ENCODE measurements at places on chromosomes 2 and 18.

DNA sequence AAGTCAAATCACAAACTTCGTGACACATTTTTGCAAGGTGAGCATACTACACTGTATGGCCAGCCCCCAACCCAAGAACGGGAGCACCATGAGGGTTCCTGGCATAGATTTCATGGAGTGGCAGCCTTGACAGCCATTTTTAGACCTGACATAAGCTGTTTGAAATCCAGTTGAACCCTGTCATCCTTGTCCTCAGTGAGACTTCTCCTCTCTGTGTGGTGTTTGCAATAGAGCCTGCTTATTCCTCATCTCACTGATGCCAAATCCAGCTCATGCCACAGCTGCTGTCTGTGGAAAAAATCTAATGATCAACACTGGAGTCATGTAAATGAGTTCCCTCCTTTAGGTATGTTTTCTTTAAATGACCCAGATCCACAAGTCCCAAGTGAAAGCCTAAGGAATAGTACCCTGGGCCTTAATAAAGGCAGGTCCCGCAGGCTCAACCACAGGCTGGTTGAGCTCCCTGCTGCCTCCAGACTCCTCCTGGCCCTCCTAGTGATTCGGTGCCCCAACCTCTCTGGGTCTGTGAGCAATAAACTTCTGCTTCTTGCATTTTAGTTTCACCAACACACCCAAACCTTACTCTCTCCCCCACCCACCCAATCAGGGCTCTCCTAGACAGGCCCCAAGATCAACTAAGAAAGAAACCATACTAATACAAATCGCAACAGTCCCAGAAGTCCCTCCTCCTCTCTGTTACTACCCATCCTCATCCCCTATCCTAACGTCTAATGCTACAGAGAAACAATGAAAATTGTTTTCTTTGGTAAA lies 8.4 kb upstream of the CREG2 start:
- no peak for DNase-seq

GRCh38 chr18:55856229-55856628 lies 268.2 kb upstream of the TCF4 start:
- DNase-seq, result peak; percentile 34

GRCh38 chr2:169172151-169172735 lies 102.9 kb downstream of the DHRS9 start:
- no peak for DNase-seq

GRCh38 chr2:239222706-239223309 lies 178.0 kb downstream of the HDAC4 start:
- no peak for DNase-seq

- DNase-seq, result no peak
Observed at GRCh38 chr2:96913398-96914202, 43.7 kb upstream of the SEMA4C start.

GRCh38 chr18:59861009-59861408 lies 38.8 kb upstream of the PMAIP1 start:
- DNase-seq, result no peak

DNA sequence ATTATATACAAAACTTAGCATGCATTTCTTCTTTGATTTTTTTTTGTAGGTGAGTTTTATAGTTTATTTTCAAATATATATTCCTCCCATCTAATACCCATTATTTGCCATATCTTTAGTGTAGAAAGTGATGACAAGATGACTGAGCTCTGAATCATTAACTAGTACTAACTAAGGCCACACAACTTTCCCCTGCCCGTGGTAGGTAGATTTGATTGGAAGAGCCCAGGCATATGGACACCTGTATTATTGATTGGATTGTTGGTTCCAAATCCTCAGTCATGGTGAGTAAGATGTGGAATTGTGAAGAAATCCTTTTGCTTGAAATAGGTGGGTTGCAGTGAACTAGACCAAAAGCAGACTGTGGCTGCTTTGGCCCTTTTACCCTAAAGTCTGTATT lies 54.8 kb downstream of the ABI2 start:
- DNase-seq, result no peak

Measured in NCI-H69 (cell line).